ENCODE measurements at places on chromosomes 4 and X.

GRCh38 chrX:13086076-13086475 is 41.7 kb upstream of the FAM9C start:
- no peaks in the 10 kb centered on the region for H3K36me3 ChIP-seq
- peaks cover 7% of the 10 kb centered on the region for H3K4me1 ChIP-seq
- H3K27me3 ChIP-seq, result no peaks in the 10 kb centered on the region
- H3K27ac ChIP-seq, result no peak overlapping the region
- H3K4me3 ChIP-seq, result no peak overlapping the region

GRCh38 chrX:45722471-45722870 is 521.8 kb upstream of the DIPK2B start:
- H3K27ac ChIP-seq, result no peak overlapping the region
- no peaks in the 10 kb centered on the region for H3K27me3 ChIP-seq
- no peaks in the 10 kb centered on the region for H3K36me3 ChIP-seq
- DNase-seq, result no peak
- no peak overlapping the region for H3K4me3 ChIP-seq
- H3K4me1 ChIP-seq, result no peaks in the 10 kb centered on the region

DNA sequence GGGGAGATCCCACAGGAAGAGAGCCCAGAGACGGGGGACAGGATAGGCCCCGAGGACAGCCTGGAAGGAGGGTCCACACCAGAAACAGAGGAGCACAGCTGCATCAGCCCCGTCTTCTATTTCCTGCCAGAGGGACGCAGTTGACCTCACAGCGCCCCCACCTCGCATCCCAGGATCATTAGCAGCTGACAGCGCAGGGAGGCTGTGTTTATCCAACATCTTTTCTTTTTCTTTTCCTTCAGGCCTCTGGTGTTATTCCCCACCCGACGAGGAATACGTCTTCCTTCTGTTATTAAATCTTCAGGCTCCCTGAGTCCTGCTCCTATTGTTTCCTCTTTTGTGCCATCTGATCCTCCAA is 75.4 kb downstream of the DCHS2 start:
- peak overlapping the region; percentile 38 for H3K4me3 ChIP-seq
- peak; percentile 33 for DNase-seq
- no peaks in the 10 kb centered on the region for H3K36me3 ChIP-seq
- peaks cover 3% of the 10 kb centered on the region for H3K27me3 ChIP-seq

DNA sequence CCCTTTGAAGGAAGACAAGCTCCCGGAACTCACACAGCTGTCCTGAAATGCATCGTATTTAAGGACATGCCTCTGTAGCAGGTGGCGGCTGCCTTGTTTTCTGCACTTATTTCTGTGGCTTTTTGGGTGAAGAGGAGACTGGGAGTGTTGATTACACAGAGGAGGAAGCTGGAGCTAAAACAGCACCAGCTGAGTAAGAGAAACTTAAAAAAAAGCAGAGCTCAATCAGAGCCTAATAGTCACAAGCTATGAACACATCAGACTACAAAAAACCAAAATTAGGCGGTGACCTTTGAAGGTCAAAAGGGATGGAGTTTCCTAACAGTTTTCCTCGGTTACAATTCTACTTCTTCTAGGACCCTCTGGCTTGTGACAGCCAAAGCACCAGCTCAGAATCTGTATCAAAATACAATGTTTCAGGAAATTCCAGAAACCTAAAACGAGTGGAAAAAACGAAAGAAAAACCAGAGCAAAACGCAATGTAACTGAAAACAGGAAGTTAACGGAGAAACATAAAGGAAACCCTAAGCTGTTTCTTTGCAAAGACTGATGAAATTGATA is 13.5 kb downstream of the PRKX start:
- peak overlapping the region; percentile 72 for H3K27ac ChIP-seq
- DNase-seq, result no peak
- no peak overlapping the region for H3K4me3 ChIP-seq
- H3K4me1 ChIP-seq, result peaks cover 3% of the 10 kb centered on the region
- no peaks in the 10 kb centered on the region for H3K36me3 ChIP-seq
- H3K27me3 ChIP-seq, result no peaks in the 10 kb centered on the region

GRCh38 chrX:57286507-57287251 is at the start of gene FAAH2:
TSS of gene FAAH2 (plus strand) at chrX:57286706. CDS start at chrX:57286826, 120 bp downstream.
- peak; percentile 20 for DNase-seq
- H3K27ac ChIP-seq, result no peak within 1 kb of the TSS
- H3K4me3 ChIP-seq, result no peak within 1 kb of the TSS
- no peaks in the 10 kb centered on the region for H3K36me3 ChIP-seq
- no peaks in the 10 kb centered on the region for H3K27me3 ChIP-seq

All from testis (tissue), 5 donors.